Stimulated activated CD8-positive, alpha-beta memory T cell treated with anti-CD3 and anti-CD28 coated beads, Interleukin-7, amount 100 ng/mL, for 24 hours (primary cell): ENCODE measurements at places on chromosomes 6 and 20.

GRCh38 chr6:166643891-166644590 lies 17.0 kb upstream of the RPS6KA2 start:
- DNase-seq, result no peak

- no peak for DNase-seq
Measured at GRCh38 chr6:90212274-90212673, 84.4 kb downstream of the BACH2 start.

- DNase-seq, result no peak
Measured at GRCh38 chr6:141134723-141135122, 998.0 kb upstream of the GJE1 start.

GRCh38 chr20:1392443-1392692 lies 486 bp downstream of the FKBP1A start:
- DNase-seq, result no peak

- DNase-seq, result no peak
Measured at GRCh38 chr20:25848222-25848621, 151.6 kb upstream of the ZNF337 start.

DNA sequence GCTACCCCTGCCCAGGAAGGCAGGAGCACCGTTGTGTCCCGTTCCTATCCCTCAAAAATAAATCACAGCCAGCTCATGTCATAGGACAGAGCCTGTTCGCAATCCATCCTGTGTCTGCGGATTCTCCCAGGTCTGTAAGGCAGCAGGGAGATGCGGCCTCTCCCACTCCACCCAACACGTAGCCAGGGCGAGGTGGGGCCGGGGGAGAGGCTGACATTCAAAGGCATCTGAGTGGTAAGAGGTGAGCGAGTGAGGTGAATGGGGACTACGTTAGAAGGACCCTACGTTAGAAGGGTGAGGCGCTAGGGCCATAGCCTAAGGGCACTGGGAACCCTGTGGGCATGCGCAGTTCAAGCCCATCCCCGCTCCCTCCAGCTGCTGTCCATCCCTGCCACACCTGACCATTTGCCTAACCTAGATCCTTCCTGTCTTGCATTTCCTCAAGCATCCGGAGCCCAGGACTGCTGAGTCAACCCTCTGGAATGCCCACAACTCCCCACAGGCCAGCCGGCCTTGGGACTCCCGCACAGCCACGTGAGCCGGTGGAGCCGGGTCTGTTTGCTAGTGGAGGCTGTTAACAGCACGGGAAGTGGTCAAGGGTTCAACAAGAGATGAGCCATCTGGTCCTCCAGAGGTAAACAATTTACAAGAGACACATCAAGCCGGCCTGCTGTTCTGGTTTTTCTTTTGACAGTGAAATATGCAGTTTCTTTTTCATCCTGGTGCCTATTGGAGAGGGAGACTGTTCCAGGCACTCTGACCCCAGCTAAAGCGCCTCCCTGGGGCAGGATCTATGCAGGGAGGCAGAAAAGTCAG lies 45.9 kb downstream of the RIPOR3 start:
- no peak for DNase-seq

- no peak for DNase-seq
Measured at GRCh38 chr6:110488606-110489190, 12.3 kb upstream of the SLC22A16 start.

DNA sequence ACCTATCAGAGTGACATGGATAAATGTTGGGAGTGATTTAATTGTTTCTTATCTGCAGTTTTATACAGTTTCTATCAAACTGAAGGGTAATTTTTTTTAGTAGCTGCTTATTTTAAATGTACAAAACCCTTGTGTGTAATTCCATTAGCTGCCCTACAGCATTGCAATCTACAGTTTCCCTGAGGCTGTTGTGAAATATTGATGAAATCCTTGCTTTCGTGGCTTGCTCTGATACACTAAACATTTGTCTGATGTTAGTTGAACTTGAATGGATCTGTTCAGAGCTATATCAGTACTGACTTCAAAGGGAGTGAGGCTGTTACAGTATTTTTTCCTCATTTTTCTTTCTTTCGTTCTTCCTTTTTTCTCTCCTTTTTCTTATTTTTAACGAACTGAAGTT lies 255.4 kb downstream of the TSHZ2 start:
- DNase-seq, result no peak
